ENCODE measurements at places on chromosomes 1 and 21.

- DNase-seq: no peak
Observed at GRCh38 chr1:22323141-22323845, 128.4 kb upstream of the ZBTB40 start.

DNA sequence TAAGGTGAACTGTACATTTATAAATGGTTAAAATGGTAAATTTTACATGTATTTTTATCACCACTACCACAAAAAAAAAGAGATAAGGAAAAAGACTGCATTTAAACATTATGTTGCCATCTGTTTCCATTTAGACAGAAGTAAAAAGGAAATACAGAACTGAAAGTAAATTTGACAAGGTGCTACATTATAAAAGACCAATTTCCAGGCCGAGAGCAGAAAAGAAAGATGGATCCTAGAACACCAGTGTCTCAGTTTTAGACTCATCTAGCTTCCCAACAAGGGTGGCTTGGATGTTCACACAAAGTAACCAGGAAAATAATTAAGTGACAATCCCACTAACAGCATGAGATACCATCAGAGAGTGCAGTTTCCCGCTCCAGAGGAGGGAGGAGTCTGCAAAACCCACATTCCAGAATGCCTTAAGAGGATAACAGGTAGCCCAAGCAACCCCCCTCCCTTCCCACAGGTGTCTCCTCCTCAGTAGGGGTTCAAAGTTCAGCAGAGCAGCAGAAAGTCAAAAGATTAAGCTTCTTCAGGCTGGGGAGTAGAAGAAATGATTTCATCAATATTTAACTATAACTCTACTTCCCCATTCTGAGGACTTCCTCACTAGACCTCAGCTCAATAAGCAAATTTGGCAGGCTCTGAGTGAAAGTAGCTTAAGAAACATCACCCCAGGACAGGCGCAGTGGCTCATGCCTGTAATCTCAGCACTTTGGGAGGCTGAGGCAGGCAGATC is 11.8 kb downstream of the TPM3 start:
- no peak for DNase-seq

- no peak for DNase-seq
Observed at GRCh38 chr1:109979489-109980091, 5.0 kb upstream of the AHCYL1 start.

DNA sequence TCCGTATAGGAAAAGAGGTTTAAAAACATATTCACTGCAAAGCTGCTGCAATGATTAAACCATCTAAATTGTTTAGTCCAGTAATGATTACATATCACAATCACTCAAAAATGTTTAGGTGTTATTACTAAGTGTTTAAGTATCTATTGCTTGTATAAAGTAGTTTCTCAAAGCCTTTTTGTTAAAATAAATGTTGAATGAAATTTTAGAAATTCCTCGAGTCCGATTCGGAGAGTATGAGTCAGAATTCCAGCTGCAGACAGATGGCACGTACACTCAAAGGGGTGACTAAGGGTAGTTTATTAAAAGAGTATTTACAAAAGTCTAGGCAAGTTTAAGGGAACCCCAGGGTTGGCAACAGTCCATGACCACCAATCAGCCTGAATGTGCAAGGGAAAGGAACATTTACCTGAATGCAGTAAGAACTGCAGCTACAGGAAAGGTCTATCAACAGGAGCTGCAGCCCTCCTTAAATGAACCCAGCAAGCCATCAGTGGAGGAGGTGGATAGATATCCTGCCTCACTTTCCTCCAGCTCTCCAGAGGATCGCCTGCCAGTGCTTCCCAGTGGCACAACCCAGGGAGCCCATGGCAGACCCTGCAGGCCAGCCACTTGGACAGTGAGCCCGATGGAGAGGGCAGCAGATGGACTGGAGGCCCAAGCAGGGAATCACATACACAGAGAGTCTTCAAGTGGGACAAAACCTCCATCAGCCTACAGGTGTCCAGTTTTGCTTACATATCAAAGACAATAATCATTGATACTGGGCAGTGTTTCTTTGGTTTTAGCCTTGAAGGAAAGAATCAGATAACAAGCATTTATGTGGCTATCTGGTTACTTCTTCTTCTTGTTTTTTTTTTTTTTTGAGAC is 92.1 kb upstream of the SLC44A3 start:
- DNase-seq: no peak

GRCh38 chr1:93552741-93553455 is 105.0 kb downstream of the FNBP1L start:
- no peak for DNase-seq

DNA sequence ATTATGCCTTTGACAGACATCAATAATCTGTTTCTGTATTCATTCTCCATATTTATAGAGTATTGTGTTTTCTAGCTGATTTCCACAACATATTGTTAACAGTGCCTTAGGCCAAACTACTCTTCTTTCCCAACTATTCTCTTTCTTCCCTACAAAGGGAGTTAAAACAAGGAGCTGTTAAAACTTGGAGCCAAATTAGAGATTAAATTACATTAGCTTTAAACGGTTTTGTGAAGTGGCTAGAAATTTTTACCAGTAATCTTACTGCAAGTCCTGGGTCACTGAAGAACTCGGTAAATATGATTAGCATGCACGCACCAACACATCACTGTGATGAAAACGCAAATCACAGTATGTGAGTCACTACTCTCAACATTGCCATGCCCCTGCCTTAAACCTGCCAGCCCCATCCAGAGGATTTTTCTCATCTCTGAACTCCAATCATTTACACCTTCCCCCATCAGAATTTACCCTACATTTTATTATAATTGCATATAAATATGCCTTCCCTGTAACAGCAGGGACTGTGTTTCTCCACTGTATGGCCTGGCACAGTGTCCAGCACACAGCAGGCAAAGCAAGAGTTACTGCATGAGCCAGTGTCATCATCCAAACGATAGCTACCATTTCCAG is 1.5 kb upstream of the PRDX6 start:
- DNase-seq: peak; percentile 16

All from stimulated activated CD4-positive, alpha-beta T cell treated with anti-CD3 and anti-CD28 coated beads, Interleukin-4, amount 100 ng/mL, for 48 hours (primary cell).